IPS-NIHi11 (cell line): ENCODE measurements at places on chromosomes 4 and X.

DNA sequence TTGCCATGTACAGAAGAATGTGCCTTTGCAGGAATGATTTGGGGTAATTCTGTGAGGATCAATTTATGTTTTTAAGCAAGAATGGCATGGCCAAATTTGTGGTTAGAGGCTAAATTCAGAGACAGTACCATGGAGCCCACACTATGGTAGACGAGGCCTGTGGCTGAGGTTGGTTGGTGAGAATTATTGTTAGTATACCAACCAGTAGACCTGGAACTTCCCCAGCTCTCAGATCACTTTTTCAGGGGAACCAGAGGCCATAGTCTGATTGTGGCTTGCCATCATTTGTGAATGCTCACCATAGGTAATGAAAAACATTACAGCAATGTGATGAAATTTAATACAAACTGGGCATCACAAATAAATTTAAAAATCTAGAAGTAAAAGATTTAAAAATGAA, 56.3 kb downstream of the SHISA3 start:
- DNase-seq, result no peak

GRCh38 chrX:10633722-10634121, 13.3 kb upstream of the MID1 start:
- DNase-seq, result peak; percentile 14

GRCh38 chr4:95124906-95125504, 367.2 kb downstream of the BMPR1B start:
- peak; percentile 44 for DNase-seq

DNA sequence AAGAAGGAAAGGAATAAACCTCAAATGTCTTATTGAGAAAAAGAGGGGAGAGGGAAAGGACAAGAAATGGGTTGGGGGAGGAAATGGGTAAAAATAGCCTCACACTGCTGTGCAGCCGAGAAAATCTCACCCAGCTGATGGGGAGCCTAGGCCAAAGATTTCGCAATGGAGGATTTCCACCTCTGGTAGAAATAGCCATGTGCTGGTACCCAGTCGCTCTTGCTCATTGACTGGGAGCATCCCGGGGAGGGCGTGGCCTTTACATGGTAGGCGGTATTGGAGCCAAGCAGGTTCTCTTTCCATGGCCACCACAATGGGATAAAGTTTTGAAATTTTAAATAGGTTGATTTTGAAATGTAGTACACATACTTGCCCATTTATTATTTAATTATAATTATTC, 255.1 kb upstream of the LDB2 start:
- DNase-seq, result peak; percentile 15

- no peak for DNase-seq
These were observed 7.9 kb upstream of the KLF3 start for GRCh38 chr4:38656111-38656510.

GRCh38 chr4:2127609-2128332, 68.6 kb downstream of the NAT8L start:
- no peak for DNase-seq

- no peak for DNase-seq
These were observed 166.3 kb downstream of the FNIP2 start for GRCh38 chr4:158934996-158935669.

DNA sequence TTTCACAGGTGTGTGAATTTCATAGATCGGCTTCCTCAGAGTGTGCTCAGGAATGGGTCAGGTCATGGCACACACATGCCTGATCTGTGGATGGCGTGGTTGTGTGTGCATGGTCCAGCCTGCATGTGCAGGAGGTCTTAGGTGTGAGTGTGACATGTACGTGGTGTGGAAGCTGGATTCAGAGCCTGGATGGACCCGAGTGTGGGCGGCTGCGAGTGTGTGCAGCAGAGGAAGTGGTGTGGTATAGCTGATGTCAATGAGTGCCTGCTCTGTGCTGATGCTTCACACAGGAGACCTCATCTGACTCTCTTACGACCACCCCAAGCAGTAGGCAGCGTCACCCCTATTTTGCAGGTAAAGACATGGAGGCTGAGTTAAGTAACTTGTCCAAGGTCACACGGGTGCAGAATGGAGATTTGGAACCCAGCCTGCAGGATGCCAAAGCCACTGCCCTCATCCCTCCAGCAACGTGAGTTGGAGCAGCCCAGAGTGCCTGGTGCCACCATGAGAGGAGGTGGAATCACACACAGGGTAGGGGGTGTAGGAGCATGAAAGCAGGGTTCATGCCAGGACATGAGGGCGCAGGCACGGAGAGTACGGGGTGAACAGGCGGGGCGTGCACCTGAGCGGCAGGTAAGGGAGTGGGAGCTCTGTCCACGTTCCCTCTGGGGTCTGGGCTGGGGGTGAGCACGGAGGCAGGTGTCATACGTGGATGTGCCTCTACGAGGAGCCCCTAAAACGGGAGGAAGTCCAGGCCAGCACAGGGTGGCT, 24.2 kb upstream of the C4orf50 start:
- DNase-seq, result no peak

GRCh38 chrX:1452516-1453394, at the start of gene ASMTL:
Gene ASMTL (minus strand): TSS chrX:1452909. CDS start chrX:1452840, 69 bp downstream.
- DNase-seq, result peak; percentile 95

DNA sequence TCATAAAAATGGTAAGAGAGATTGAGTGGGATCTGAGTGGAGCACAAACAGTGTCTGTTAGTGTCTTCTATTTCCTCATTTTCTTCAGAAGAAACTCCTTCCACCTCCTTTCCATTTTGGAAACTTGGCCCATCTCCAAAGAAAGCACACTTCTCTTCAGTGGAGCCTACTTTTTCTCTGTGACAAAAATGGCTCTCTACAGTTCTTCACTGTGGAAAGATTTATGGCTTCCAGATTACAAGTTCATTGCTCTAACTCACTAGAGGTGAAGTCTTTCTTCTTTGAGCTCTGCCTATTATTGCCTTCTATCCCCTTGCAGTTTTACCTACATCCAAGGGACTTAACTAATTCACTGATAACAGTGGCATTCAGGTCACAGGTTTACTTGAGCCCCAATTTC, 325.8 kb downstream of the ANTXR2 start:
- no peak for DNase-seq

- DNase-seq, result no peak
These were observed 55.0 kb downstream of the PAPSS1 start for GRCh38 chr4:107665001-107665400.
